IPS DF 19.7 (cell line): ENCODE measurements at places on chromosomes 7 and 10.

GRCh38 chr7:353746-354325, 63.9 kb downstream of the FOXL3 start:
- DNase-seq: no peak

DNA sequence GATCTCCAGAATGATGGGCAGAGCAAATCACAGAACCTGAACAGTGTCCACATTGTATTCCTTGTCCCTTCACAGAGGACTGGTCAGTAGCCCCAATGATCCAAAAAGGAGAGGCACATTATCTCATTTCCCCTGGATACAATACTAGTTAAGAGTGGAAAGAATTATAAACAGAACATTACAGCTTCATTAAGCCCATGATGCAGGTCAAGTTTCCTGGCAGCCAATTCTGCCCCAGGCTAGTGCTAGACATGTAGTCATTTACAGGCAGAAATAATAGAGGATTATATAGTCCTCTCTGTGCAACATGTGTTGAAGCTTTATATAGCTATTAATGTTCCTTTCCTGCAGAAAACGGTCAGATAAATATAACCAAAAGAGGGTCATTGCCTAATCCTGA, 124.3 kb upstream of the WNT16 start:
- DNase-seq: no peak

DNA sequence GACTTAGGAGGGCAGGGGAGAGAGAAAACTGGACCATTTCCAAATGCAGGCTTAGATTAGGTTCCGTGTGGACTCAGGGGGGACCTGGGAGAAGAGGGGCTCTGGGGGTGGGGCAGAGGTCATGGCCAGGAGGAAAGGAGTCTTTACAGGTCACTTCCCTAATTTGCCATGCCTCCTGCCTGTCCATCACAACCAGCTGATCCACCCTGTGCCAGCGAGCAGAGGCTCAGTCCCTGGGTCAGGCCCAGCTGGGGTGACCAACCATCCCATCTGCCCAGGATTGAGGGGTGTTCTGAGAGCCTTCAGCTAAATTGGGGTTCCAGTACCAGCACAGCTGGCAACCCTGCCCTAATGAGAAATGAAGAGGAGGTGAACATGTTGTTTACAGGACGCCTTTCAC, 84.6 kb upstream of the CACUL1 start:
- DNase-seq: no peak

DNA sequence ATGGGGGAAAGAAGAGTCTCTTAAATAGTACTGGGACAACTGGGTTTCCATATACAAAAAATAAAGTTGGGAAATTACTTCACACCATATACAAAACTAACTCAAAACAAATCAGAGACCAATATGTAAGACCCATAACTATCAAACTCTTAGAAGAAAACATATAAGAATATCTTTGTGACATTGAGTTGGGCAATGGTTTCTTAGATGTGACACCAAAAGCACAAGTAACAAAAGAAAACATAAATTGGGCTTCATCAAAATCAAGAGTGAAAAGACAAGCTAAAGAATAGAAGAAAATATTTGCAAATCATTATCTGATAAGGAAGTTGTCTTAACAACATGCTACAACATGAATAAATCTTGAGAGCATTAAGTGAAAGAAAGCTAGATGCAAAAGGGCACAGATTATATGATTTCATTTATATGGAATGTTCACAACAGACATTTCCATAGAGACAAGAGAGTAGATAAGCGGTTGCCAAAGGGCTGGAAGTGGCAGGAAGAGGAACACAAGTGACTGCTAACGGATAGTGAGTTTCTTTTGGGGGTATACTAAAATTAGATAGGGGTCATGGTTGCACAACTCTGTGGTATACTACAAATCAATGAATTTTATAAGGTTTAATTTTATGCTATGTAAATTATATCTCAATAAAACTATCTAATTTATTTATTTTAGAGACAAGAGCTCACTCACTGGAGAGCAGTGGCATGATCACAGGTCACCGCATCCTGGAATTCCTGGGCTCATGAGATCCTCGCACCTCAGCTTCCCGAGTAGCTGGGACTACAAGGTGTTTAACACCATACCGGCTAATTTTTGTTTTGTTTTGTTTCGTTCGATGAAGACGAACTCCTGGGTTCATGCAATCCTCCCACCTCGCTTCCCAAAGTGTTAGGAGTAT, 35.4 kb downstream of the JMJD1C start:
- DNase-seq: no peak

- peak; percentile 42 for DNase-seq
Observed at GRCh38 chr10:27319752-27320431, 79.3 kb upstream of the ACBD5 start.

DNA sequence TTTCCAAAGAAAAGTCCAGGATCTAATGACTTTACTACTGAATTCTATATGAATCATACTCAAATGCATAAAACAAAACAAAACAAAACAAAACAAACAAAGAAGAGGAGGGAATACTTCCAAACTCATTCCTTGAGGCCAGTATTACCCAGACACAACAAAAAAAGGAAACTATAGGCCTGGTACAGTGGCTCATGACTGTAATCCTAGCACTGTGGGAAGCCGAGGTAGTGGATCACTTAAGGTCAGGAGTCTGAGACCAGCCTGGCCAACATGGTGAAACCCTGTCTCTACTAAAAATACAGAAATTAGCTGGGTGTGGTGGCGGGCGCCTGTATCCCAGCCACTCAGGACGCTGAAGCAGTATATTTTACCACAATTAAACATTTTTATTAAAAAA, 114.6 kb downstream of the NRBF2 start:
- no peak for DNase-seq

GRCh38 chr7:84484502-84485079, 290.0 kb upstream of the SEMA3A start:
- no peak for DNase-seq

DNA sequence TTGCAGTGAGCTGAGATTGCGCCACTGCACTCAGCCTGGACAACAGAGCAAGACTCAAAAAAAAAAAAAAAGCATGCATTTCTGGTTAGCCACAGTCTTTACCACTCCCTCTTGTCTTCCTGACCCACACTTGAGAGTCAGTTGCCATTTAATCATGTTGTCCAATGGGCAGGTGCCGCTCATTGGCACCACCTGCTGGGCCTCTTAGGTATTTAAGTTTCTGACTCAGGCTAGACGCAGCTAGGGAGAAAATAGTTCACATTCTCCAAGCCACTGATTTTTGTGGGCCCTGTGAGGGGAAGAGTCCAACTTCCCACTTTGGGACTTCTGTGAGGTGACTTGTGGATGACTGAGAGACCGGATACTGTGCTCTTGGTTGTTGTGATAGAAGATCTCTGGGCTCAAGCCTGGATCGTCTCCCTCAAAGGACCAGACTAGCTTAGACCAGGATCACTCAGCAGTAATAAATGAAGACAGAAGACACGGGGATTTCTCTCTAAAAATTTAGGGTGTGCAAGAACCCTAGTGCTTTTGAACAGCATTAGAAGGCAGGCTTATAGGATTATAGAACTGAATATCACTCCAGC, 26.8 kb upstream of the SORCS3 start:
- no peak for DNase-seq

GRCh38 chr10:63128443-63128842, 4.7 kb upstream of the NRBF2 start:
- DNase-seq: no peak

DNA sequence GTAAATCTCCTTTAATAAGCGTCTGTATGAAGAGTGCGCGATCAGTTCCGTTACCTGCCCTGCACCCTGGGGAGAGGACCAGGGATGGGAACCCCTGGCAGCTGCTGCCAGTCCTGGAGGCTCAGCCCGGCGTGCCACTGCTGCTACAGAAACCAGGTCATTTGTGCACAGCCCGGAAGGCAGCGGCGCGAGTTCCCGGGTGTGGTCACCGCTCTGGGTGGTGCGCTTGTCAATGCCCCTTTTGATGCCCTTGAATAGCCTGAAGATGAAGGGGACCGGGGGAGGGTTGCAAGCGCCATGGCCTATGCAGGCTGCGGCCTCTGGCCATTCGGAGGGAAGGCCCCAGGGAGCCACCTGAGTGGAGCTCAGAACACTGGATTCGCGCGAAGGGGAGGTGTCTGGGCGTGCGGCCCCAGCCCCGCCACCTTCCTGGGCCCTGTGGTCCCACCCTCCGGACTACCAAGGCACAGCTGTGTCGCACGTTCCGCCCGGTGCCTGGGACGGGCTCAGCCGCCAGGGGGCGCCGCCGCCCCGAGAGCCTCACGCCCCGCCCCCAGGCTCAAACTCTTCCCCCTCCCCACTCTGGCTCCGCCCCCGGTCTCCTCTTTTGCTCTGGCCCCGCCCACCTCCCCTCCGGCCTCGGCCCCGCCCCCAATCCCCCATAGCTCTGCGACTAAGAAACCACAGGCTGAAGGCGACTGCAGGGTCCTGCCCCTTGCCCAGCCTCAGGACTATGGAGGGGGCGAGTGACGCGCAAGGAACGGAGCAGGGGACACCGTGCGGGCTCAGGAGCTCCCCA, 16.5 kb downstream of the AP5Z1 start:
- no peak for DNase-seq

GRCh38 chr10:106540645-106541044, 623.9 kb downstream of the SORCS1 start:
- DNase-seq: no peak

DNA sequence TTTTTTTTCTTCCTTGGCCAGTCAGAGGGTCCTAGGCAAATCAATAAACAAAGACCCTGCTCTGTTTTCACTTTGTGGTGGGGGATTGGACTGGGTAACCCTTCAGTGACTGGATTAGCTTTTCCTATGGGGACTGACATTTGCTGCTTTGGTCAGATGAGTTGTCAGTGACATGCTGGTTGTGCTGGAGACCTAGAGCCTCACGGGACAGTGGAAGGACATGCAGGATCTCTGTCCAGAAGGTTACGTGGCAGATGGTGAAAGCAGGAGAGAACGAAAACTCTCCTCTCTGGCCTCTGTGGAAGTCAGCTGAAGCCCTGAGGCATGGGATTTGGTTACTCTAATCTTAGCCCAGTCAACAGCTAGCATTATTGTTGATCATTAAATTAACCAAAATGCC, 90.0 kb upstream of the BMPER start:
- no peak for DNase-seq

DNA sequence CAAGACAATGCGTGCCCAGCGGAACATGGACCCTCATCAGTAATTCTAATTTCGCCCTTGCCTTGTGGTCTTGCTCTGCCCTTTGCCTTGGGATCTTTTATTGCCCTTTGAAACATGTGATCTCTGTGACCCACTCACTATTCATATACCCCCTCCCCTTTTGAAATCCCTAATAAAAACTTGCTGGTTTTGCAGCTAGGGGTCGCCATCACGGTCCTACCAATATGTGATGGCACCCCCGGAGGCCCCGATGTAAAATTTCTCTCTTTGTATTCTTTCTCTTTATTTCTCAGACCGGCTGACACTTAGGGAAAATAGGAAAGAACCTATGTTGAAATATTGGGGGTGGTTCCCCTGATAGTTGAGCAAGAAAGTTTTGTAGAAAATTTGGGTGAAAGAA, 242.7 kb downstream of the CDK14 start:
- DNase-seq: no peak

DNA sequence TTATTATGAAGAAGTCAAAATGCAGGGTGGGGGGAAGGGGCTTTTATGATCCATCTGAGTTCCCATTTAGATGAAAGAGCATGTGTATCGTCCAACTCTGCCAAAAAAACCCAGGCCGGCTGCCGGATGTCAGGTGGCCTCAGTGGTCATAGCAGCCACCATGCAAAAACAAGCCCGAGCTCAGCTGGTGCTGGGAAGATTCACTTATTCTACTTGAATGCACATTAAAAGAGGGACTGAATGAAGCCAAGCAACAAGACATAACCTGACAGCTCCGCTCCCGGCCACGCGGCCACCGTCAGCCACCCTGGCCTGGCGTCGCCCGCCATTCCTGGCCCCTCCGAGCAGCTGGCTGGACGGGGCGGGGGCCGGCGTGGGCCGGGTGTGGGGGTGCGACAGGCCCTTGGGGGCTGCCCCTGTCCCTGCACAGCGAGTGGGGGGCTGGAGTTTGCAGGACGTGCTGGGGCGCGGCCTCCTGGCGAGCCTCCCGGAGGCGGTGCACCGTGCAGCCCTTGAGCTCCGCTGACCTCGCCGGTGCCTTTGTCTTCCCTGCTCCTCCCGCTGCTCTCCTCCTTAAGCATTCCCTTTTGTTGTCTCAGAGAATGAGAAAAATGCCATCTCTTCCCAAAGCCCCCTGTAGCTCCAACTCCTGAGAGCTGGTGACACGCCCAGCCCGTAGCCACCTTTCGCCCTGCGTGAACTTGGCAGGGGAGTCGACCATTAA, 67.8 kb downstream of the EBF3 start:
- no peak for DNase-seq

DNA sequence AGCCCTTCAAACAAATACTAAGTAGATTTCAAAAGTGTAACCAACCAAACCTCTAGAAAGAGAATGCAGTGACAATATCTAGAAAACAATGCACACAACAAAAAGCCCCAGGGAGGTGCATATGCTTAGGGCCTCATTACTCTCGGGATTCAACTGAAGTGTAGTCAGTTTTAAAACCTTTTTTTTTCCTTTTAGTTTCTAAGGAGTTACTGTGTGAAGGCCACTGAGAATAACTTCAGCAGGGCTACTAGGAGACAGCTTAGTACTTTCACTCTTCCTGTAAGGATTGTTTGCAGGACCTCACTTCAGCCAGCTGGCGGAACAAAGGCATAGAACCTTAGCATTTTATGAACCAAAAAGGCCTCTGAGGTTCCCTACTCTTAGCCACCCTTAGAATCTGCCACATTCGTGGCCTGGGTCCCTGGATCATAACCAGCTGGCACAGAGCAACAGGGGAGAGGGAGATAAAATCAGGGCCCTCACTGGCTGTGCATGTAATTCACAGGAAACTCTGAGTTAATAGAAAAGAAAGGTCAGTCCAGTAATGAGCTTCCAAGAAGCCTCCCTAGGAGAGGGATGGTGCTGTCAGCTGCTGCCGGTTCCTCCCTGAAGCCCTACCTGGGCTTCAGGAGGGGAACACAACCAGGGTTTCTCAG, 3.6 kb downstream of the VOPP1 start:
- DNase-seq: no peak
